Activated naive CD8-positive, alpha-beta T cell treated with anti-CD3 and anti-CD28 coated beads, Interleukin-2, amount 50 U/mL, for 24 hours (primary cell): ENCODE measurements at places on chromosomes 3 and 15.
A peak's percentile ranks its signal among the peaks of the same experiment; 100 is the strongest.

DNA sequence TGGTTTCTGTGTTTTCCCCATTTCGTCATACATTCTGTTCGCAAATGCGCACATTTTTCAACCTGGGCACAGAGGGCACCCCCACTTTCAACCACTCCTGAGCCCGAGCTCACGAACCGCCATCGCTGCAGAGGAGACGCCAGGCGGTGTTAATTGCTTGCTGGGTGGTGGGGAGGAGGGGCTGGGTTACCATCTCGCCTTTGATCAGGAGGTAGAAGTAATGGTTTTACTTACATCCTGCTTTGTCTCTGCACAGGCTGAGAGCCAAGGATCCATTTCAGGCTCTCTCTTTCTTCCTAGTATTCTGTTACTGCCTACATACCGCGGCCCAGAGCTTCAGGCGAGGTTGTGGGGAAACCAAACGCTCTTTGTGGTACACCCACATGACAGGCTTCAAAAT lies 177.3 kb upstream of the WNT5A start:
- DNase-seq, result no peak

DNA sequence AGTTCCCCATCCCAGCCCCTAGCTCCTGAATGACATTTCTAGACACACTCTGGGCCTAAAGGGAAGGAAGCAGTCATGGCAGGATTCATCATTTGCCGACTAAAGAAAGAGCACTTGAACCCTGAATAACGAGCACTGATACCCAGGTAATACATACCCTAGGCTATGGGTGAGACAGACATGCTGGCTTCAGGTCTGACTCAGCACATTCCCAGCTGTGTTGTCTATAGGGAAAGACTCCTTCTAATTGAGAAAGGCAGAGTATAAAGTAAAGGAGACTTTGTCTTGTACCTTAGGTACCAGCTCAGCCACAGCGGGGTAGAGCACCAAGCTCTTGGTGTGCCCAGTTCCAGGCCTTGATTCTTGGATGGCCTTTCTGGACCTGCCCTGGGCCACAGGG lies 870.5 kb downstream of the PDCD6IP start:
- no peak for DNase-seq

DNA sequence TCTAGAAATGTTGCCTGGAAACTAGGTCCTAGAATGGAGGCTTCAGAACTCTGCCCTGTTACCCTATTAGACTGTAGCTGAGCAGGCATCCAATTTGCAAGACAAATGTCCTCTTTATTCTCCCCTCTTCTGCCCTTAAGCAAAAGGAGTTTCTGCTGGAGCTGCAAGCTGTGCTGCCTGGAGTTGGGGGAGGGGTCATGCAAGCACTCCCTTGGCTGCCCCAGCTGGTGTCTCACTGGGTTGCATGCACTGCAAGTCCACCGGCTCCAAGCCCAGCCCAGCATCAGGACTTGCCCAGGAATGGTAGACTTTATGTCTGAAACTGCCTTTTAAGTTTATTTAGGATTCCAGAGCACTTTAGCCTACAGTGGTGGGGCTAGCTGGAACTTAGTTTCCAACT lies 15.7 kb upstream of the RBP2 start:
- DNase-seq, result no peak

DNA sequence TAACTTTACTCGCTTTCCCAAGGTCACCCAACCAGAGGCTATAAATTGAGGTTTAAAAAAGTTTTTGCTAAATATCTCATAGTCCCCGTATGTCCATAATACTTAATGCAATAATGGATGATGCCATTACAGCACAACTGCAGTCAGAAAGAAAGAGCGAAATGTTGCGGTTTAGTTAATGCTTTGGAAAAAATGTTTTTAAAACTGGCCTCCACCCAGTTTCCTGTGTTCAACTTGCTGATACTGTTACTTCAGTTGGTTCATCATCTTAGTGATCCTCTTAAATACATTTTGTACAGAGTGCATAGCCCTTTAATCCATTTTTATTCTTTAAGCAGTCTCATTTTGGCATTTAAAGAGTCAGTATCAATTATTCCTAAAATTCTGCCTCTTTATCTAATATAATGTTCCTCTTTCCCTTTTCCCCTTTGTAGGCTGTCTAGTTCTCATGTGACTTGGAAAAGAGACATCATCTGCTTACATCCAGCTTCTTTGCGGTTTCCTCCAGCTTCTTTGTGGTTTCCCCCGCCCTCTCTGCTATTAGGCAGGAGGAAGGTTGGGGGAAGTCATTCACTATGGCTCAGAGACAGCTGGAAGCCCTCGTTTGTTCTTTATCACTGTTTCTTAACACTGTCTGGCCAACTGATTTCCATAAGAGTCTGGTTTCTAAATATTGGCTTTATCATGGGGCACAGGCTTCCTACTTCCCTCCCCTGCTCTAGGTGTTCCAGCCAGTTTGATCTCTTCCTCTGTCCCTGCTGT lies 154.3 kb downstream of the GOLIM4 start:
- no peak for DNase-seq

DNA sequence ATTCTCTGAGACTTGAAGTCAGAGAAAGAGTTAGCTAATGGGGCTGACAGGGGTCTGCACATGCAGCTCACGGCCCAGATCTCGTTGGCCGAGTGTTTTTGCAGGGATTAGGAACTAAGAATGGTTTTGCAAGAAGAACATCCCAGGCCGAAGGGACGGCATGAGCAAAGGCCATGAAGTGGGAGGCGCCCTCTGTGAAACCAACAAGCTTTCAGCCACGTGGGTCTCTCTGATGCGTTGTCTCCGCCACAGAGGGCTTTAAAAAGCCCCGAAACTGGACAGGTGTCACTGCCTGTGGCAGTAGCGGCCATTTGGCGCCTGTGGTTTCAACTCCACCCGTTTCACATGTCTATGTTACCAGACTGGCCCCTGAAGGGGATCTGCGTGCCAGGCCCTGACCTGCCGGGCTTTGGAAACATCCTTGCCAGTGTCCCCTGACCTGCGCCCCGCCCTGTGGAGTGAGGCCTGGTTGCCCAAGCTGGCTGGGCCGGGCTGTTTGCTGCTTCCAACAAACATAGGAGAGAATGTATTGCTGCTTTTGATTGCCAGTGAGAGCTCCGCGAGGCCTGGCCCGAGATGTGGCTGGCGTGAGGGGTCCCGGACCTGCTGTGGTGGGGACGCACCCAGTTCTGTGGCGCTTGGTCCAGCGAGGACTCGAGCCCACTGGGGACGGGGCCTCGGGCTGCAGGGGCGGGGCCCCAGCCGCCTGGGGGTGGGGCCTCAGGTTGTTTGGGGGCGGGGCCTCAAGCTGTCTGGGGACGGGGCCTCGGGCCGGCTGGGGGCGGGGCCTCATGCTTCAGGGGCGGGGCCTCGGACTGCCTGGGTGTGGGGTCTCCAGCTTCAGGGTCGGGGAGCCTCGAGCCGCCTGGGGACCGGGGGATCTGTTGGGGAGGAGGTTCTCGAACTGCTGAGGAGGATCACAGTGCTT lies 30.4 kb downstream of the GOLGA6L2 start:
- no peak for DNase-seq

- DNase-seq, result no peak
Observed at GRCh38 chr3:171966533-171967136, 72.7 kb upstream of the FNDC3B start.

- DNase-seq, result no peak
Observed at GRCh38 chr3:118990823-118991560, 43.7 kb downstream of the IGSF11 start.

- DNase-seq, result peak; percentile 52
Observed at GRCh38 chr3:66276705-66277274, 56.0 kb downstream of the SLC25A26 start.

DNA sequence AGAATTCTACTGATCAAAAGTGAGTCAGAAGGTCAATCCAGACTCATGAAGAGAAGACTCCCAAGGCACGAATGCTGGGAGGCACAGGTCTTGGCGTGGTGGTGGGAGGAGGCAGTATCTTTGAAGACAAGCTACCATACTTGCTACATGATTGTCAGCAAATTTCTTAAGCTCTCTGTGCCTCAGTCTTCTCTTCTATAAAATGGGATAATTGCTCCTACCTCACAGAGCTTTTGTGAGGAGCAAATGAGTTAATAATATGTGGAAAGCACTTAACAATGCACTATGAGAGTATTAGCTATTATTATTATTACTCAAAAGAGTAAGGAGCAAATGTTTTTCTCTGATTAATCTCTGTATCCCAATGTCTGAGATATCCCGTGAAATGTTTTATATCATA lies 36.2 kb downstream of the EHD4 start:
- DNase-seq, result no peak

GRCh38 chr3:71926262-71926600 lies 141.3 kb upstream of the PROK2 start:
- no peak for DNase-seq

DNA sequence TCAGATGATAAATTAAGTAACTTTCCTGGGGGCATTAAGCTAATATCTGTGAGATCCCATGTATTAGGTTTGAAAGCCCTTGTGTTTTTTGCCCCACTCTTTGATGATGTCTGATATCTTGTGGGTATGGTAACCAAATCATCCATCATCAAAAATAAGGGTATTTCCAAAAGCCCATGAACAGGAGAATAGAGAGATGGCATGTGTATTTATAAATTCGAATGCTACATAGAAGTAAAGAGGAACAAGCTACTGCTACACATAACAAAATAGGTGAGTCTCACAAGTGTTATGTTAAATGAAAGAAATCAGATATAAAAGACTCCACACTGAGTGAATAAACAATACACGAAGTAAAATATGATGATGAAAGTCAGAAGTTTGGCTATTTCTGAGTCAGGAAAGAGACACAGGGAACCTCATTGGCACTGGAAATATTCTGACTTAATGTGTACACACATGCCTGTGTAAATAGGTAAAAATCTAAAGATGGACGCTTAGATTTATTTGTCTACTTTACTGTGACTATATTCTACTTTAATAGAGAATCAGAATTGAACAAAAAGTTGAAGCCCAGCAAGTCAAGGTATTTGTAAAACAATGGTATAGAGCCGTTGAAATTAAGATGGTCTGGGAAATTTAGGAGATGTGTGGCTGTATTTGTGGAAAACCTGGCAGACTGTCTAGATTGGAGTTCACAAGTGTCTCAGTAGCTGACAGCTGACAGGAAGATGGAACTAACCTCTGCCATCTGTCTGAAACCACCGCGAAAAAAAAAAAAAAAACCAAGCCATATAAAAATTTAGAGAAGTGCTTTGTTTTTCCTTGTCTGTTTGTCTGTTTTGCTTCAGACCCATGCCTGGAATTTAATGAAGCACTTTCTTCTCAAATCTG lies 111.0 kb upstream of the TGFBR2 start:
- DNase-seq, result no peak

DNA sequence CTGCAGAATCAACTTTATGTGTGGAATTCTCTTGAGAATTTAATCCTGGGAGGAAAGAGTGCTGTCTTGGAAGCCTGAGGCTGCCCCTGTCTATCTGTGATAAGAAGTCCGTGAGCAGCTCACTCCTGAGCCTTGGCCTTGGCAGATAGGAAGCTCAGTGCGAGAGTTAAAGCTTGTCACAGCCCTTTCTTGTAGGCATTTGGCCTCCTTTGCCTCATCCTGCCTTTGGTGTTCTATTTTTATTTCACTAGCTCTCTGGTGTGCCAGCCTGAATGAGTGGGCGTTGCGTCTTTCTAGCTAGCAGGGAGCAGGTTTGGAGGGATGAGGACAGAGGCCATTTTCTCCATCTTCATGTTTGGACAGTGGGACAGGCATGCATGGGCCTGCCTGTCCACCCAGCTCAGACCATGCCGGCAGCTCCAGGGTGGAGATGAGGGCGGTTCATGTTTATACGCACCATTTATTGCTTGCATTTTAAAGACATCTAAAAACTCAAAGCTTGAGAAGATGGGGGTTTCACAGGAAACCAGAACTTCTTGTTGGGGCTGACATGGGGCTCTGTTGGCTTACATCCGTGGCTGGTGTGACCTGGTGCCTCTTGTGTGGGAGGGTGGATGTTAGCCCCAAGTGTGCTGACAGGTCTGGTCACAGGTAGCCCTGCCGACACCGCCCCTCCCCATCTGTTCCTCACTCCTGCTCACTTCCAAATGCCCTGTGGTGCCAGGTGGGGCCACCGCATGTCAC lies 29.8 kb downstream of the IRAK2 start:
- peak; percentile 57 for DNase-seq

DNA sequence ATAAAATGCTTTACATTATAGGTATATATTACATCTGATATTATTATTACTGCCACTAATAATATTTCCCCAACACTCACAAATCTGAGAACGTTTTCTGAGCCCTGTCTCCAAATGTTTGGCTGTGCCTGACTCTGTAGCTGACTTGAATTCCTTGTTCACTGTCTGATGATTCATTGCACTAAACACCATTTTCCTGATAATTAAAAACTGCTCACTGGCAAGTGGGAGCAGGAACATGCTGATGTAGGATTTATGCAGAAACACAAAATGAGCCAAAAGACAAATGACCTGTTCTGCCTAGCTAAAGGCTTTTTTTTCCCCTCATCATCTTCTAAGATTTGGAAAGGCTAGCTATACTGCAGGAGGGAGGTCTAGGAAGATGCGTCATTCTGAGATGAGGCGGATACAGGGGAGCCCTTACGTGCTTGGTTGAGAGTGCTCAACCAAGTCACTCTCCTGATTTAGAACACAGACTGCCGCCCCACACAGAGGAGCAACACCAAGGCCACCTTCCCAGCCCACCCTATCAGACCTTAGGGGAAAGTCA lies 380.7 kb downstream of the EPHB1 start:
- DNase-seq, result no peak

DNA sequence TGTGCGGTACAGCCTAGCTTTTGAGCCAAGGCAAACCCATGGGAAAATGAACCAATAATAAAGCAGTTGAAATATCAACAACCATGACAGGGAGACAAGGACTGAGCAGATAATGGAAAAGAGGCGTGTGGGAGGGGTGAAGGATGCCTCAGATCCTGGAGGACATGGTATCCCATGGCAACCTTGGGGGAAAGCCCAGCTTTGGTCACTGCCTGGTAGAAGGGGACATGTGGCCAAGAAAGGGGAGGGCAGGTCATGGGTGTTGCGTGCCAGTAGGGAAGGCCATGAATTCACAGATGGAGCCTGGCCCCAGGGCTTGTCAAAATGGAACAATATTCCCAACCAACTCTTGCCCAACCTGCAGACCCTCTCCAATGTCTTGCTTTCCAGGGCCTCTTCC lies 140.5 kb upstream of the SMAD3 start:
- no peak for DNase-seq

- no peak for DNase-seq
Observed at GRCh38 chr3:102741105-102741504, 306.3 kb downstream of the ZPLD1 start.

- no peak for DNase-seq
Observed at GRCh38 chr15:70530906-70531305, 232.5 kb downstream of the UACA start.
